ENCODE measurements at places on chromosomes 7 and 10.

DNA sequence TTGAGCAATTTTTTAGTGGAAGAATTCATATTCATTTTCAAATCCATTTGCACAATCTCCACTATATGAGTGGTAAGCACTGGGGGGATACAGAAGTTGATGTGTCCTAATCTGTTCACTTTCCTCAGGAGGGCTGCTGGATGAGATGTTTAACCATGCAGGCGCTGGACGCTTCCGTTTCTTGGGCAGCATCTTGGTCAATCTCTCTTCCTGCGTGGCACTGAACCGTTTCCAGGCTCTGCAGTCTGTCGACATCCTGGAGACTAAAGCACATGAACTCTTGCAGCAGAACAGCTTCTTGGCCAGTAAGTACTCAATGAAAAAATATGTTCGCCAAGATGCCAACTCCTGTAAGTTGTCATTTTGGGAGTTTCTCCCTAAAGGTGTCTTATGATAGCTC is 179.3 kb downstream of the ABCA13 start:
- DNase-seq: no peak

DNA sequence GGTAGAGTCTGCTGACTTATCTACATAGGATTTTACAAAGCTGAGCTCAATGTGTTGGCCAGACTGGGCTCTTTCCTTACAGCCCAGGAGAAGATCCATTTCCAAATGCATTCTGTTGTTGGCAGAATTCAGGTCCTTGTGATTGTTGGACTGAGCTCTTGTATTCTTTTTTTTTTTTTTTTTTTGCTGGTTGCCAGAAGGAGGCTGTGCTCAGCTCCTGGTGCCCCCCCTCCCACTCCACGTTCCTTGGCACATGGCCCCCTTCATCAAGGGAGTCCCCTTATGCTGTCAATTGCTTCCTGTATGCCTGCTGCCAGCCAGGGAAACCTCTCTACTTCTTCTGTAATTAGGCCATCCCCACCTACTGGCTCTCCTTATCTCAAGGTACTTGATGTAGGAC is 518.1 kb upstream of the AKR1E2 start:
- no peak for DNase-seq

DNA sequence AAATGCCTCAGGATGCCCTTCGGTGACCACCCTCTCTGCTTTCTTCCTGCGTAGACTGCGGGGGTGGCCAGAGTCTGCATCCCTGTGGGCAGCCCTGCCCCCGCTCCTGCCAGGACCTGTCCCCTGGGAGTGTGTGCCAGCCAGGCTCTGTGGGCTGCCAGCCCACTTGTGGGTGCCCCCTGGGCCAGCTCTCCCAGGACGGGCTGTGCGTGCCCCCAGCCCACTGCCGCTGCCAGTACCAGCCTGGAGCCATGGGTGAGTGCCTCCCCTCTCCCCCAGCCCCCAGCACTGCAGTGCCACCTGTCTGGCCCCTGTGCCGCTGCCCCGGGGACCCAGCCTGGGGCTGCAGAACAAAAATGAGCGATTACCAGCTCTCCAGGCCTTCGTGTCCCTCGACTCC is 23.1 kb upstream of the ZNF862 start:
- no peak for DNase-seq

DNA sequence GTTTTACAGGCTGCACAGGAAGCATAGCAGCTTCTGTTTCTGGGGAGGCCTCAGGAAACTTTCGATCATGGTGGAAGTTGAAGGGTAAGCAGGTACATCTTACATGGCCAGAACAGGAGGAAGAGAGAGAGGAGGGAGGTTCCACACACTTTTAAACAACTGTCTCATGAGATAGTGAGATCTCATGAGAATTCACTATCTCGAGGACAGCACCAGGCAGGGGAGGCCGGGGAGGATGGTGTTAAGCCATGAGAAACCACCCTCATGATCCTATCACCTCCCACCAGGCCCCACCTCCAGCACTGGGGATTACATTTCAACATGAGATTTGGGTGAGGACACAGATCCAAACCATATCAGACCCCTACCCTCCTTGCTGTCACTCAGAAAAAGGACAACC is 23.7 kb downstream of the ZNF503 start:
- DNase-seq: no peak

GRCh38 chr10:75146780-75147179 is 35.3 kb downstream of the SAMD8 start:
- DNase-seq: no peak

- DNase-seq: no peak
These were observed 286.7 kb downstream of the CACNA2D1 start for GRCh38 chr7:82156893-82157292.
